ENCODE measurements at places on chromosomes 5 and 9.

GRCh38 chr9:134067904-134068743 is at the start of gene BRD3:
BRD3 (minus strand) TSS chr9:134068026; CDS start chr9:134053477, 14,549 bp downstream.
- peak; percentile 67 for DNase-seq

DNA sequence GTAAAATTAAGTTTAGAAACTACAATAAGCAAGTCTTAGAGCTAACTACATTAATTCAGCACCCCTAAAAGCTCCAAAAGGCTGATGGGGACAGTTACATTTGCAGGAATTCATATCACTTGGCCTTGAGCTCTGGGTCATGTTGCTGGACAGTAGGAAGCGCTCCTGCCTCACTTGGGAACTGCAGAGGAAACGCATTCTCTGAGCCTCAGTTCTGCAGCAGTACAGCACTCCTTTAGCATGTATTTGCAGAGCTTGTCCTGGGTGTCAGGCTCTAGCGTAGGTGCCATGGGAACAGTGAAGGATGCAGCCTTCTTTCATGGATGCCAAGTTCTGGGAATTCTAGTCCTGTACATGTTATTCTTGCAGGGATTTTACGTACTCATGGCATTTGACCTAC is 710.4 kb downstream of the IRX1 start:
- DNase-seq: no peak

DNA sequence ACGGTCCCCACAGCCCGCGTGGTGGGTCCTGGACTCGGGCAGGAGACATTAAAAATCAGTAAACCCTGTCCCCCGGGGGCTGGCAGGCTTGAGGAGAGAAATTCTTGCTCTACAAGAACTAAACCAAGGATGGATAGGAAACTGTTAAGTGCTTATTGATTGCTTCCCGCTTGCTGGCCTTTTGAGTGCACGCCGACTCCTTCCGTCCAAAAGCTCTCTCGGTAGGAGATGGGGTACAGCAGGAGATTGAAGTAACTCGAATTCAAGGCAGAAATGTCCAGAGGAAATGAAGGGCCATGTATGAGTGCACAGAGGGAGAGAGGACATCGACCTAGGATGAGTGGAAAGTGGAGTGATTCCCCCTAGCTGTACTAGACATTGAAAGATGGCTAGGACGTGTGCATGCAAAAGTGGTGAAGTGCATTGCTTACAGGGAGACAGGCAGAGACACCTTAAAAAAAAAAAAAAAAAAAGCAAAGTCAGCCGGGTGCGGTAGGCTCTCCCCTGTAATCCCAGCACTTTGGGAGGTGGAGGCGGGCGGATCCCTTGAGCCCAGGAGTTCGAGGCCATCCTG is 923 bp downstream of the RECK start:
- peak; percentile 21 for DNase-seq

DNA sequence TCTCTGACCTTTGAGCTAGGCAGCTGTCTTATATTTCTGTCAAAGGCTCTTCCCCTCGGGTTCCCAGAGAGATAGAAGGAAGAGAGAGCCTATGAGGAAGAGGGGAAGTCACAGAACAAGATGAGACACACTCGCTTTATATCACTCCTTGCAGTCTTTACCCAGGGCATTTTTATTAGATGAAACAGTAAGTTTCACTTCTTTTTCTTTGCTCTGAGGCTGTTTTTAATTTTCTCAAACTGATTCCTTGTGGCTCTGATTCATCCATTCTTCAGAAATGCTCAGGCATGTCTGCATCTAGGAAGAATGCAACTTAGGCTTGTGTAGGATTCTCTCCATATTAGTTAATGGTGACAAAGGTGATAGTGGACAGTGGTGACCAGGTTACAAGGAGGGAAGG is 132.9 kb upstream of the CHD1 start:
- no peak for DNase-seq

DNA sequence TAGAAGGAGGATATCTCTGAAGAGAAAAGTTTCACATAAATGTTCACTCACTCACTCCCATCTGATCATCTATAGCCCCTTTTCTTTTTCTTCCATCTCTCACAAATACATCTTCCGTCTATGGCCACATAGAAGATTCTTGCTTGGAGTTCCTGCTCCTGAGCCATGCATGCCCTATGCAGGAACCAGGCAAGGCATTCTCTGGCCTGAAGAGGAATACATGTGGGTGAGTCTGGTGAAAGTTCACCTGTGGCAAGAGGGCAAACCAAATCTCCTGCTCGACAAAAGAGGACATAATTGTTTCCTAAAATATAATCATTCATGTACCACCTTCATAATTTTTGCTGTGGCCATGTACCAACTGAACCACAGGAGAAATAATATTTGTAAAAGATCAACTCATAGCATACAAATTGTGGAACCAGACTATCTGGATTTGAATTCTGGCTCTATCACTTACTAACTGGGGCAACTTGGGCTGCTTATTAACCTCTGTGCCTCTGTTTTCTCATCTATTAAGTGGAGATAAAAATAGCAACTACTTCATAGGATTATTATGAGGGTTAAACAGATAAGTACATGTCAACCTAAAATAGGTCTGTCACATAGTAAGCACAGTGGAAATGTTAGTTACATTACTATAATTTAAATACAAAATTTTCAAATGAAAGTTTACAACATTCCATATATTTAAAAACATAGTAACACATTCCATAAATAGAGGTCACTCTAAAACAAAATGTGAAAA is 121.2 kb upstream of the NFIB start:
- no peak for DNase-seq

- no peak for DNase-seq
These were observed 73.0 kb downstream of the KCNIP1 start for GRCh38 chr5:170576602-170577535.

GRCh38 chr5:159826351-159827214 is 89.7 kb upstream of the ADRA1B start:
- no peak for DNase-seq

GRCh38 chr9:106119176-106119575 is 424.8 kb downstream of the TMEM38B start:
- no peak for DNase-seq

DNA sequence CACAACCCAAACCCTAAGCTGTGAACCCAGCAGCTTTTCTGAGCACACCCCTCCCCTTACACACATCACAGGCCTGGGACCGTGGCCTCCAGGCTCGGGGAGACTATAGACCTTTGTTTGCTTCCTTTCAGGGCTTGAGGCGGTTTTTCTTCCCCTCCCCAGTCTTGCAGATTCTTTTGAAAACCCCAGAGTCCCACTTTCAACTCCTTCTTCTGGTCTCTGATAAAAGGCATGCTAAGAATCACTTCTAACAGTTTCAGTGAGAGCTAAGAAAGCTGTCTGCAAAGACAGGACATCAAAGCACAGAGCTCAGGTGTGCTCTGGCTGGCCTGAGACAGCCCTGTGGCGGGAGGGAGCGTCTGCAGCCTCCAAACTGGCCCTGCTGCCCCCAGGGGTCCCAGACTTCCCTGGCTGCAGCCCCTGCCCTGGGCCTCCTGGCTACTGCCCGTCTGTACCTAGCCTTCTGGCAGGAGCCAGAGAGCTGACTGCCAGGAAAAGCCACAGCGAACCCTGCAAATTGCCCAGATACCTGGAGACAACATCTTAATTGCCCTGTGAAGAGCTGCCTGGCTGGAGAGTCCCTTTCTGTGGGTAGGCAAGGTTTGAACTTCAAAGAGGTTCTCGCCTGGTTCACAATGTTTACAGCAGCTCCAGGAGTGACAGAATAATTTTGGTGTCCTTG is 138.9 kb downstream of the GADD45G start:
- no peak for DNase-seq

GRCh38 chr5:145509336-145510136 is 325.6 kb downstream of the PRELID2 start:
- no peak for DNase-seq

- DNase-seq: no peak
These were observed 409.5 kb upstream of the GRIA1 start for GRCh38 chr5:153080940-153081339.
